ENCODE measurements at places on chromosomes 1 and 21. TPM values are rescaled to one million over a fixed set of nuclear protein-coding genes. Genes with fewer than 3 reads are reported as not detected.

Gene RGL1
- 2.7 TPM for total RNA-seq

Gene GBP6
- 0.12 TPM for total RNA-seq

DNA sequence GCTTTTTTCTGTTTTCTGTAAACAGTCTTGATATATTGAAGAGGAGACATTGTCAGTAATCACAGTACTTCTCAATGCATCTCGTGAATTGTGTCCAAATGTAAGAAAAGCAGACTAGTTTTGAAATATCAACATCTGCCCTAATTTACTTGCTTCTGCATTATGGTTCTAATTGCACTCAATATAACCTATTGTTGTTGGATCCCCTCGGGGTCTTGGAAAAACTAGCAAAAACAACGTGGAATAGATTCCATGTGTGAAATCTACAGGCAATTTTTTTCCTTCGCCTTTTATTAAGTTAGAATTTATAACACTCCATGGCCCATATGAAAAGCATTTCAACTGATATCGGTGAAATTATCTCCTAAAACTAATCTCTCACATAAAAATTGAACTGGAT lies 236.5 kb downstream of the TTLL7 start:
- no peak for DNase-seq

DNA sequence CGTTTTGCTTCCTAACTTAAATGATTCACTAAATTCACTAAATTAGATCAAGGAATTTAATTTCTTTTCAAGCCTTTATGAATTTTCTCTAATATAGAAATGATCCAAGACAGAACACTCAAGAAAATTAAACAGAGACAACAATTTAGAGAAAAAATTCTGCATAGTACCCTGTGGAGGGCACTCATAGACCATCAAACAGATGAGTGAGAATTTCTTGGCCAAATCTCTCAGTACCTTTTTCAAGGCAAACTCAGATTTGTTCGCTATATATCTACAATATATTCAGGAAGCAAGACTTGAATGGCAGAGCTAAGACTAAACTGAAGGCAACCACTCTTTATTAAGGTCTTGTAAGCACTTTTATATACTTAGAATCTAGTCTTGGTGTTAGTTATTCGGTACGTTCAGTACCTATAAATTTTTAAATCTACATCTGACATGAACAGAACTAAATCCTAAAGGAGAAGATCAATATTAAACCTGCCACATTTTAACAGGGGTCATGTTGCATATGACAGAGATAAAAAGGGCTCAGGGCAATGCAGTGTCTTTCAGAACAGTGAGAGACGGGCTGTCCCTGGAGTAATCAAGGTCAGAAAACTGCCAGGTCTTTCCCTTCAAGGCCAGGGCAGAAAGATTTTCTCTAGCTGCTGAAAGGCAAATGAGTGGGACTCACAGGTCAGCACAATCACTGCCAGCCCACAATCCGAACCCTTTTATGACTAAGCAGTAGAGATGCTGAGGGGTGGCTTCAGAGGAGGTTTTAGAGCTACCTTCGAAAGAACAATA lies 118.8 kb upstream of the TMPRSS15 start:
- no peak for DNase-seq

DNA sequence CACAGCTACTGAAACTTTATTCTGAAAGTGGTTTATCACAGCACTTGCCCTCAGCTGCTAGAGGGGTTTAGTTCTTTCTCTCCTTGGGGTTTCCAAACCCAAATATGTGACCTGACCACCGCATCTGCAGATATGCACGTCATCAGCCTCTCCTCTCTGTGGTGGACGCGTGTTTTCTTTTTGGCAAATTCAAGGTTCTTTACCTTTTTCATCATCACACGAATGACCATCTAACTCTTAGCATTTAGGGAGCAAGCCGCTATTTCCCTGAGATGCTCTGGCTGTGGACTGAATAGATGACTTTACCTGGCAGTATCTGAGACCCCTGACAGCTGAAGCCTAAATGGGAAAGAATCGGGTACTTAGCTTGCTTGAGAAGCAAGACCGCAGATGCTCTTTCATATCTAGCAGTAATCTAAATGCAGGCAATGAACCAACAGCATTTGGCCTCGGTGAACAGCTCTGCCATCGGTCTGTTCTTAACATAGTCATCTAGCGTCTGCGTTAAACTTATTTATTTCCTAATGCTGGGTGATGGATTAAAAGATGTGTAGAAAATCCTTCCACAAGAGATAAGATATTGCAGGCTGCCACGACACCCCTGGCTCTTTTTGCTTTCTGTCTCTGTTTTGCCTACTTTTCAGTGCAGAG lies 463.4 kb downstream of the CAMTA1 start:
- DNase-seq, result no peak

Gene NTMT2
- not detected for total RNA-seq

GRCh38 chr1:154346276-154346917 lies 21.1 kb downstream of the ATP8B2 start:
- no peak for DNase-seq
